ENCODE measurements at places on chromosomes 1 and 21.
A peak's percentile ranks its signal among the peaks of the same experiment; 100 is the strongest.

DNA sequence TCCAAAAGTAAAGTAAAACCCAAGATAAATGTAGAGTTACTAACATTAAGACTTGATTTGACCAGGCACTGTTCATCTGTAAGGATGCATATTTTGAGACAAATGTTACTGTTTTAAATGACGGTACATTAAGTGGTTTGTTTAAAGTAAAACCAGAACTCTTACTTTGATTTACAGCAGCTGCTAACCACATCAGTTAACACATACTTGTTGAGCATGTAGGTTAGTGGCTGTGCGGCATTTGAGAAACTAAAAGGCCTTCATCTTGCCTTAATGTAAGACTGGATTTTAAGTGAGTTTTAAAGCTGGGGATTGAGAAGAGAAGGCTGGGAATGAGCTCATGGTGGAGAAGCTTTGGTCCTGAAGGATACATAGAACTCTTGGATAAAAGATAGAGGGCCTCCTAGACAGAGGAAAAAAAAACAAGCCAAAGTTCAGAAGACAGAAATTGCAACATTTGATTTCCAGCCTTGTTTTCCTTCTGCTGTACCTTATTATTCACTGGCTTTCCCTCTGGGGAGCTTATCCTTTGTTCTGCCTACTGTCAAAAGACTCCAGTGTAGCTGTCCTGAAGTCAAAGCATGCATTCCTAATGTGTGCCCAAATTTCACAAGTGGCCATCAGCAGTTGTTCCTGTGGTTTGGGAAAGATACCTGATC, 66.6 kb downstream of the MTR start:
- DNase-seq = no peak

- DNase-seq = no peak
Observed at GRCh38 chr1:202348005-202348508, 442 bp upstream of the PPP1R12B start.

- no peak for DNase-seq
Observed at GRCh38 chr1:12618965-12619791, 1.2 kb upstream of the DHRS3 start.

DNA sequence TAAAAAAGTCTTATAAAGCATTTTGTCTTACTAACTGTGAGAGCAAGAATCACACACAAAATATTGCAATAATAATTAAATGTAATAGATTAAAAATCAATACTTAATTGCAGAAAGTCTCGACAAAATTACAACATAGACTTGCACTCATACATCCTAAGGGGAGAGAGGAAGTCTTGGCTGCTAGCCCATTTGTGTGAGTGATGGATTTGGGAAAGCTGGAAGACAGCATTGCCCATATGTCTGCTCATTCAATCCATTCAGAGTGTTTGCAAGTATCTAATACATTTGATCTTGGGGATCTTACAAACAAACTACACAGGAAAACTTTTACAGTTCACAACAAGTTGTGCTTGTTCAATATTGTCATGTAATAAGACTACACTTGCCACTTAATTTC, 140.5 kb downstream of the COL11A1 start:
- DNase-seq = peak; percentile 28

GRCh38 chr1:189315035-189315901, 1162.4 kb downstream of the BRINP3 start:
- no peak for DNase-seq

DNA sequence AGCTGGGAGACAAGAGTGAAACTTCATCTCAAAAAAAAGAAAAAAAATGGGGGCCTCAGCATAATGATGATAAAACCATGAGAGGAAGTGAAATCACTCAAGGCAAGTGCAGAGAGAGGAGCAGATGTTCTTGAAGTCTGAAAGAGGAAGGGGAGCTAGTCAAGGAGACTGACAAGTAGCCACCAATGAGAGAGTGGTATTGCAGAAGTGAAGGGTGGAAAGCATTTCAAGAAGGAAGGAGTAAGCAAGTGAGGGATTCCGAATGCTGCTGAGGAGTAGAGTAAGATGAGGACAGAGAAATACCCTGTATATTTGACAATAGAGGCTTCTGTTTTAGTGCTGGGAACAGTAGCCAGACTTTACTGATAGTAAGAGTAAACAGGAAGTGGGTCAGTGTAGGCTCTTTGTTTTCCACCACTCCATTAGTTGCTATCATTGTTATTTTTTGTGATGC, 2.9 kb downstream of the TATDN3 start:
- no peak for DNase-seq

- DNase-seq = no peak
Observed at GRCh38 chr1:205500240-205501233, 3.9 kb upstream of the CDK18 start.

GRCh38 chr21:35138665-35139381, 89.7 kb upstream of the RUNX1 start:
- DNase-seq = no peak

- peak; percentile 17 for DNase-seq
Observed at GRCh38 chr1:118785246-118785645, 202.9 kb downstream of the TBX15 start.

DNA sequence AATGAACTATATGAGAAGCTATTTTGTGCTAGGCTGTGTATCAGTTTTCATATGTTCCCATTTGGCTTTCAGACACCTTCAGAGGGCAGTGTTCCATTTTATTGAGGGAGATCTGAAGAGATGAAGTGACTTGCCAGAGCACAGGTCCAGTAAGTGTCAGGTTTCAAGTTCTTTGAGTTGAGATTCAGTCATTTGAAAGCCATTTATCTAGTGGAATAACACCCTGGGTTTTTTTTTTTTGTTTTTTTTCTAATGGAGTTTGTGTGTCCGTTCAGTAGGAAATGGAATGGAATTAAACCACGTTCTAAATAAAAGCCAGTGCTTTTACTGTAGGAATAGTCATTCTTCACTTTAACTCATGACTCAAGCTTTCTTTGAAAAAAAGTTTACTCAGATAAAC, 652.9 kb upstream of the USP24 start:
- peak; percentile 92 for DNase-seq

- DNase-seq = no peak
Observed at GRCh38 chr1:6006882-6007281, 14.7 kb upstream of the NPHP4 start.

- peak; percentile 29 for DNase-seq
Observed at GRCh38 chr21:45067462-45068285, 6.7 kb upstream of the ADARB1 start.

- no peak for DNase-seq
Observed at GRCh38 chr1:2228157-2228594, at the start of gene SKI. Gene SKI, plus strand, starts transcription at chr1:2228319. Its CDS starts 448 bp downstream, at chr1:2228767.

DNA sequence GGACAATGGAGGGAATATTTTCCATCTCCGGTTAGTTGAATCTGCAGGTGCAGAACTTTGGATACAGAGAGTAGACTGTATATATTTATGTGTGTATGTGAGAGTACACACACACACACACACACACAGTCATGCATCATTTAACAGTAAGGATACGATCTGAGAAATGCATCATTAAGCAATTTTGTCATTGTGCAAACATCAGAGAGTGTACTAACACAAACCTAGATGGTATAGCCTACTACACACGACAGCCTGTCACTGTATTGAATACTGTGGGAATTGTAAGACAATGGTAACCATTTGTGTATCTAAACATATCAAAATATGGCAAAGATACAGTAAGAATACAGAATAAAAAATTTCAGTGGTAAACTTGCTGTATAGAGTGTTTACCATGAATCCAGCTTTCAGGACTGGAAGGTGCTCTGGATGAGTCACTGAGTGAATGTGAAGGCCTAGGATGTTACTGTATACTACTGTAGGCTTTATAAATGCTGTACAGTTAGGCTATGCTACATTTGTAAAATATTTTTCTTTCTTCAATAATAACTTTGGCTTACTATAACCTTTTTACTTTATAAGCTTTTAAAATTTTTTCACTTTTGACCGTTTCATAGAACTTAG, 138.5 kb downstream of the ZZZ3 start:
- no peak for DNase-seq

DNA sequence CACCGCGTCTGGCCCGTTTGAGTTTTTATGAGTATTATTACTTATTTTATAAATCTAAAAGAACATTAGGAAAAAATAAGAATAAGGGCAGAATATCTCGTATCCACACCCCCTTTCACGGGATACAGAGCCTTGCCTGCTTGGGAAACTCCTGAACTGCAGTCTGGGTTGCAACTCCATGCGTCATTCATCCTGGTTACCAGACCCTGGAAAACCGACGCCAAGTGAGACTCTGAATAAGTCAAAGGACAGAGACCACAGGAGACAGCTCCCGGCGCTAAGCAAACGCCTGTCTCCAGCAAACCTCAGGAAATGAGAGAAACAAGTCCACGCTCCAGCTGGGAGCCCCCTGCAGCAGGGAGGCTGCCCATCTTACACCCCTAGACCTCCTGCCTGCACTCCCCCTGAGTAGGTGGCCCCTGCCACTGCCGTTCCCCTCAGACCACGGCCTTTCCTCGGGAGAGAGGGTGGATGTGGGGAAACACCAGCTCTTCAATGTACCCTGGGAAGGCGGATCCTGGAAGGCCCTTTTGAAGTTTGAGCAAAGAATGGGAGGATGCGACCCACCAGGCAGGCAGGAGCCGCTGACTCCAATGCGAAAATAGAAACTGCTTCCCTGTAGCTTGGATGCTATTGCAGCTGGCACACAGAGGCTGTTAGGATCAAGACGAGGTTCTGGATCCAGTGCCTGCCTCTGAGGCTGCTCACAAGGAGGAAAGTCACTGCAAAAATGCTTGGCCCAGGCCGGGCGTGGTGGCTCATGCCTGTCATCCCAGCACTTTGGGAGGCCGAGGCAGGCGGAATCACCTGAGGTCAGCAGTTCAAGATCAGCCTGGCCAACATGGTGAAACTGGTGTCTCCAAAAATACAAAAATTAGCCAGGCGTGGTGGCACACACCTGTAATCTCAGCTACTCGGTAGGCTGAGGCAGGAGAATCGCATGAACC, 37.7 kb upstream of the GPR157 start:
- no peak for DNase-seq

DNA sequence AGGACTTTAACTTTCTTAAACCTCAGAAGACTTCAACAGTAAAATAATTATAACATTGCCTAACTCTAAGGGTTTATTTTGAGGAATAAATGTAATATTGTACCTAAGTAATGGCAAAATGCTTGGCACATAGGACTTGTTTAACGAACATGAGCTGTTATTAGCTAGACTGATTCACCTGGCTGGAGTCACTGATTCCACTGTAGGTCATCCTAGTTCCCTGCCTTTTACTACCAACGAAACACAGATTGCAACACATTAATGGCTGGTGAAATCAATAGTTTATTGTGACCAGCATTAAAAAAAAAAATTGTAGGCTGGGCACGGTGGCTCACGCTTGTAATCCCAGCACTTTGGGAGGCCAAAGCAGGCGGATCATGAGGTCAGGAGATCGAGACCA, 45.5 kb upstream of the ATP5PO start:
- no peak for DNase-seq

DNA sequence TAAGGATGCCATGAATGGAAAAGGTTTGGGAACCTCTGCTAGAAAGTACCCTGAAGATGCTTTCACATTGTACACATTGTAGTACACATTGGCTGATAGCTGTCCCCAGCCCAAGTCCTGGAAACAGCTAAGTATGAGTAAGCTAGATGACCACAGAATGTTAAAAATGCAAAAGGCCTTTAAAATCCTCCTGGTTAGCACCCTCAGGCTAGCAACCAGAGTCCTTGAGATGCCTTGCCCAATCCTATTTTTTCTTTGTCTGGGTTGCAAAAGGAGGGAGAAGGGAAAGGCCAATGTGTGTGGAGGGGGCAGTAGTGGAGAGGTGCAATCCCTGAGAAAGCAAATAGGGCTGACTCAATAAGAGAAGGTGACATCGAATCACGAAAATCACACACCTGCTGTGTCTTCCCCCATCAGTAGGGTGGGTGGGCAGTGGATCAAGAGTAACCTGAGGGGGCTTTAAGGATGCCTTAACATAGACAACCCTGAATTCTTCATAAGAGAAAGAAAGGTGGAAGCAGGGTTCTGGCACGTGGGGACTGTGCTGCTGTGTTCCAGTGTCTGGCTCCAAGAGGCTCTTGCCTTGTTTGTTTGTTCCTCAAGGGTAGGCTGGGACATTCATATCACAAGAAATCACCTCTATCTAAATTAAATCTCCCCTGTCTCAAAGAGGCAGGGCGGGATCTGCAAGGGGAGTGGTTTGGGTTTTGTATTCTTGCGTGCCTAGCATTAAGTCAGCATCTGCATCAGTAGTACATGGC, 266.2 kb upstream of the PLXNA2 start:
- DNase-seq = no peak

DNA sequence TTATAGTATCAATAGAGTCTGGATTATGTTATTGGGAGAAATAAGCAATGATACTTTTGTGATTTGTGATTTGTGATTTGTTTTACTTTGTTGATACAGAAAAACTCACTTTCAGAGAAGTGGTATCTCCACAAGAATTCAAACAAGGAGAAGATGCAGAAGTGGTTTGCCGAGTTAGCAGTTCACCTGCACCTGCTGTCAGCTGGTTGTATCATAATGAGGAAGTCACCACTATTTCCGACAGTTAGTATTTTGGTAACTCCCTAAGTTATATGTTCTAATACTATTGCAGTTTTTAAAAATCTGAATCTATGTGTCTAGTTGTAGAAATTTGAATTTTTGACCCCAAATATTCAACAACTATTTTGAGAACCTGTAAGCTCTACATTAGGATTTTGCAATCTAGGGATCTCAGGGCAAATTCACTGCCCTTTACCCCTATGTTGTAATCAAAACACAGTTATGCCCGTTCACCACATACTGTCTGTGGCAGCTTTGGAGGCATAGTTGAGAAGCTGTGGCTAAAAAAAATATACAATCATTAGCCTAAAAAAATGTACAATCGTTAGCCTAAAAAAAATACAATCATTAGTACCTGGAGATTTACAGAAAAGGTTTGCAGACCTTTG, 288.1 kb downstream of the NCAM2 start:
- no peak for DNase-seq

- DNase-seq = no peak
Observed at GRCh38 chr1:33420870-33421775, 9.8 kb downstream of the PHC2 start.

DNA sequence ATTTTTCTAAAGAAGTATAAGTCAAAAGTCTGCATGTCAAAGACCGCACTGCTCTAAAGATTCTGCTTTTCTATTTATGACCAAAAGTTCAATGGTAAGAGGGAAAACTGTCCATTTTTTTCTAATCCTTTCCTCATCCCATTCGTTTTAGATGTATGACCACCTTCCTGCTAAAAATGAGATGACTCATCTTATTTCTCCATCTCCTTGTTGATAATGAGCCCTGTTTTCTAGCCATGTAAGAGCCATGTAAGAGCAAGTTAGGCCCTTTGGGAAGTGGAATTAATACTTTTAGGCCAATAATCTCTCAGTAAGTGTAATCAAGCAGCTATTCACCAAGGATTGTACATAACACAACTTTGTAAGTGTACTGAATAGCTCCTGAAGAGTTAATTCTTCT, 475.6 kb upstream of the B3GALT2 start:
- DNase-seq = no peak

DNA sequence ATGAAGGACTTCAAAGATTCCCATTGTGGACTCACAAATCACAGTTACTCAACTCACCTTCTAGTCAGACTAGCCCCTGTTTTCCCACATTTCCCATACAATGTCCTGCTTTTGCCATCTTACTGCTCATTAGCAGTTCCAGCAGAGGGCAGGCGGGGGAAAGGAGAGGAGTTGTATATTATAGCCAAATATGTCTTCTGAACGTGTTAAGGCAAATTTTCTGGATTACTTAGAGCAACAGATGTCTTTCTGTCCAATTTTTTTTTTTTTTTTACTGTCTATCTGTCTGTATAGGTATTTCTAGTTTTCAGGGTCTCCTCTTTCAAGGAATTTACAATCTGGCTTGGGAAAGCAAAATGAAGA, 29.9 kb upstream of the DDAH1 start:
- no peak for DNase-seq

GRCh38 chr21:45863267-45863666, 118.3 kb upstream of the COL6A1 start:
- DNase-seq = no peak
